ENCODE measurements at places on chromosomes 3 and 15.

GRCh38 chr15:69467636-69468035 lies 15.0 kb downstream of the RPLP1 start:
- no peak for DNase-seq

DNA sequence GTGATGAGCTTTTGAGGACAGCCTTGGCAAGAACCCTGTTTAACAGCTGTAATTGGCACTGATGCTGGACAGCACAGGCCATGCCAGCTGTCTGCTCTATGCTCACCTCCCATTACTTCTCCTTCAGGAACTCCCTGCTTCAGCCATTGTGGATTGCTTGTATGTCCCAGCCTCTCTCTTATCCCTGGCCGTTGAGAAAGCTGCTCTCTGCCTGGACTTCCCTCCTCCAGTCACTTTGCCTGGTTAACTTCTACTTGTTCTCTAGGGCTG lies 444.5 kb downstream of the EPHB1 start:
- no peak for DNase-seq

- no peak for DNase-seq
Observed at GRCh38 chr15:58138106-58138505, at the start of gene AQP9. Gene AQP9 (plus strand): TSS chr15:58138381. CDS start chr15:58138566, 185 bp downstream.

GRCh38 chr15:91128016-91128415 lies 28.0 kb downstream of the SV2B start:
- no peak for DNase-seq

DNA sequence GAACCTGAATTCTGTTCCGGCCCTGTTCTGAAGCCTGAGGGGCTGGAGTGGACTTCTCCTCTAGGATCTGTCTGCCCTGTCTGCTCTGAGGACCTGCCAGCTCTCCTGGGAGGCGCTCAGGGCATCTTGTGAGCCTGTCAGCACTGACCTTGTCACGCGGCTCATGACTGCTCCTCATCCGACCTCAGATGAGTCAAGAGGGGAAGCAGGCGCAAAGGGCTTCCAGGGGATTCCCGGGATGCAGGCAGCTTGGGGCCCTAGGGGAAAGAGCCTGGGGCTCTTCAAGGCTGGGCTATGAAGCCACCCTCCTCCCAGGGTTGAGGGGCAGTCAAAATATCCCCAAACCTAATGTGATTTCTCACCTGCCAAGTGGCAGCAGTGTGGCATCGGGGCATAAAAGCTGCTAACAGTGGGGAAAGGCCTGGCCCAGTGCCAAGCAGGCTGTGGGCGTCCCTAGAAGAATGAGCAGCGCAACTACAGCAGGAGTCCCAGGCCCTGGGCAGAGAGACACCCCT lies 27.6 kb upstream of the ANKDD1A start:
- DNase-seq, result no peak

- no peak for DNase-seq
Observed at GRCh38 chr3:36514171-36514570, 133.9 kb downstream of the STAC start.

DNA sequence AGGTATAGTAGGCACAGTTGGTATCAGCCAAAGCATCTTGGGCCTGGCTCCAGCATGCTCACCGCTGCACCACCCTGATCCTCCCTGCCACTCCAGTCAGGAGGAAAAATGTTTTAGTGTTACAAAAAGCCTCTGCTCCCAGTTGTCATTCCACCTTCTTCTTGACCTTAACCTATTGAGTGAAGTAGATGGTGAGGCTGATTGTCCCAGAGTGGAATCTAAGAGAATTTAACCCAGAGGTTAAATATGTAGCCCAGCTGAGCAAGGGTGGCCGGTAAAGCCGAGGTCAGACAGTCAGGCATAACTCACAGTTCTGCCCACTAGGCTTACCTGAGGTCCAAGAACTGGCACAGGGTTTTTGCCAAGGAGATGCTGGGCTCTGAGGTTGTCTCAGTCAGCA lies 30.7 kb upstream of the TNIK start:
- no peak for DNase-seq

- peak; percentile 7 for DNase-seq
Observed at GRCh38 chr3:67291287-67292252, 293.5 kb downstream of the KBTBD8 start.

GRCh38 chr15:64566629-64567427 lies 106.5 kb downstream of the ZNF609 start:
- DNase-seq, result no peak

DNA sequence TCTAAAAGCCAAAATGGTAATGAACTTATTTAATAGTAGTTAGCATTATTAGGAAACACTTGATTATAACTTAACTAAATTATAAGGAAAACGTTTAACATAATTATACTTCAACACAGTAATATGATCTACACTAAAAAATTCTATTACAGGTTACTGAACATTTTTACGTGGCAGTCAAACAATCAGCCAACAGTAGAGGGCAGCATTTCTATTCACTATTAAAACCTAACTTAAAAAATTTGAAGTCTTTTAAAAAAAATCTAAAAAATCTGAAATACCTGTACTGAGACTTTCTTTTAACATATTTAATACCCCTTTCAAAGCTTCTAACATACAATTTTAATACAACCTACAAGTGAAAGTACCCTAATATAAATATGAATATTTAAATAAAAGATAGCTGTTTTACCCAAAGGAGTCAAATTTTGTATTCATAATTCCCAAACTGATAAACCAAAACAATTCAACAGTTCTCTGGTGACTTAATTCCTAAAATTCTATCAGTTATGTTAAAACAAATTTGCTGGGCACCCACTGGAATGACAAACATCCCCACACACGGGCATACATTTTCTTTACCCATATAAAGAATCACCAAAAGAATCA lies 41.5 kb downstream of the DLG1 start:
- DNase-seq, result no peak

Measured in amygdala (tissue), 56 donors.